ENCODE measurements at places on chromosomes 12 and 14.

DNA sequence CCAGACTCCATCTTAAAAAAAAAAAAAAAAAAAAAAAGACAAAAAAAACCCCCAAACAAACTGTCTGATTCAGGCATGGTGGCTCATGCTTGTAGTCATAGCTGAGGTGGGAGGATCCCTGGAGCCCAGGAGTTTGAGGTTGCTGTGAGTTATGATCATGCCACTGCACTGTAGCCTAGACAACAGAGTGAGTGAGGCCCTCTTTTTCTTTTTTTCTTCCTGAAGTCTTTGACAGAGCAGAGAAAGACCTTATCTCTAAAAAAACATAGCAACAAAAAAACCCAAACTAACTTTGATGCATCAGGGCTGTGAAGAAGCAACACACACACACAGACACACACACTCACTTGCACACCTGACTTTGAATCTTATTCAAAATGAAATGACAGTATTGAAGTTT lies 7.7 kb upstream of the AMN1 start:
- no peak for DNase-seq

- no peak for DNase-seq
These were observed 692 bp downstream of the MYG1 start for GRCh38 chr12:53300187-53300586.

DNA sequence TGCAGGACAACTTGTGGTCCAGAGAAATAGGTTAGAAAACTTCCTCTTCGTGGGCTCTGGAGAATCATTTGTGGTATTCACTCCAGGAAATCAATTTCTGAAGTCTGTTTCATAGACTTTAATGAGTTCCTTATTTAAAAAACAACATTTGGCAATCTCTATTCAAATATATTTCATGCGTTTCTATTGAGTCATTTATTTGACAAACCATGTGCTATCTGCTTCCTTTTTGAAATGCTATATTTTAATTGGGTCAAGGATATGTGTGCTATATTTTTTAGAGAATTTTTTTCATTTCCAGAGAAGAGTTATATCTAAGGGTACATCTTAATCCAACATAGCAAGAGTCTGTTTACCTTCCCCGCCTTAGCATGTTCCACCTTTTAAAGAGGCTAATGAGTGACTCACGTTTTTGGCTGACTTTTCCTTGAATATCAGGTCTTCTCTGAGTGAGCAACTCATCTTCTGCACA lies 252.4 kb upstream of the EGLN3 start:
- DNase-seq, result no peak

- DNase-seq, result no peak
These were observed 14.9 kb upstream of the IRF2BPL start for GRCh38 chr14:77043177-77043983.

- no peak for DNase-seq
These were observed 215.9 kb downstream of the CHST11 start for GRCh38 chr12:104672501-104673265.

GRCh38 chr14:35050652-35051051 lies 4.6 kb downstream of the FAM177A1 start:
- DNase-seq, result no peak

DNA sequence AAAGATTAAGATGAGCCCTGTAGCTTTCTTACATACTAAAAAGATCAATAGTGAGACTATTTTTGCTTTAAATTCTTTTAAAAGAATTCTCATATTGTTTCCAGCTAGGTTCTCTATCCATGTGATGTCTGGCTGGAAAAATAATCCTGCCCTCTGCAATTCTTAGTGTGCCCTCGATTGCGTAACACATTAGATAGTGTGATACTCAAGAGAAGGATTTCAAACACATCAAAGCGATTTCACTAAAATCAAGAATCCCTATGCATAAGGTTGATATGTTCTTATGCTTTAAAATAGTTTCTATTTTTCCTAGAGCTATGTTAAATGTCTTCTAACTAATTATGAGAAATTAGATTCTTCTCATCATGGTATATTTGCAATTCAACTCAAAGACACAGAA lies 127.3 kb upstream of the PLEKHA5 start:
- DNase-seq, result no peak

- DNase-seq, result no peak
These were observed 439.0 kb downstream of the NRXN3 start for GRCh38 chr14:78608998-78609787.

All from NCI-H524 (cell line).